Activated CD8-positive, alpha-beta T cell treated with anti-CD3 and anti-CD28 coated beads for 36 hours (primary cell): ENCODE measurements at places on chromosomes 4 and X. TPM values are rescaled to one million over a fixed set of nuclear protein-coding genes. Genes with fewer than 3 reads are reported as not detected.

DNA sequence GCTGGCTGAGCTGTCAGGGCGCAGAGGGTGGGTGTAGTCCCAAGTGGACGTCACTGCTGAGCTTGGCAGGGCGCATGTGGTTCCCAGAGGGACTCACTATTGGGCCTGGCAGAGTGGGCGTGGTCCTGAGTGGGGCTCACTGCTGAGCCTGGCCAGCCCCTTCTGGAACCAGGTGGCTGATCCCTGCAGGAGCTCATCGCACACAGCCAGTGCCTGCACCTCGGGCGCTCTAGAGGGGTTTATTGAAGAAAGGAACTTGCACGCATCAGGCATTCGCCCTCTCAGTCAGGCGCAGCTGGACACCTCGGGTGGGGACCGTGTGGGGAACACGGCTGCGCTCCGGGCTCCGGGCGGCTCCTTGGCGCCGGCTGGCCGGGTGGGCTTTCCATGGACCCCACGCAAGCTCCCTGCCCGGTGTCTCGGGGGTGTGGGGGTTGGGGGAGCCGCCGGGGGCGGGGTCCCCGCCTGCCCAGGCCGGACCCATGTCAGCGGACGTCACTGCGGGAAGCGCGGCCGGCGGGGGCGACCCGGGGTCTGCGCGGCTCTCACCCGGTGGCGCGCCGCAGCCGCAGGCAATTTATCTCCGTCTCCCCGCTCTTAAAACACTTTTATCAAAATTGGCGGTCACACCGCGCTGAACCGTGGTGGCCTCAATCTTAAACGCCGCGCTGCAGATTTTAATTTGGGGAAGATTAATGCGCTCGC is 65.4 kb upstream of the NKX1-1 start:
- H3K27ac ChIP-seq: no peak overlapping the region
- no peaks in the 10 kb centered on the region for H3K4me1 ChIP-seq
- H3K4me3 ChIP-seq: no peak overlapping the region
- H3K36me3 ChIP-seq: no peaks in the 10 kb centered on the region
- H3K27me3 ChIP-seq: peaks cover 9% of the 10 kb centered on the region

DNA sequence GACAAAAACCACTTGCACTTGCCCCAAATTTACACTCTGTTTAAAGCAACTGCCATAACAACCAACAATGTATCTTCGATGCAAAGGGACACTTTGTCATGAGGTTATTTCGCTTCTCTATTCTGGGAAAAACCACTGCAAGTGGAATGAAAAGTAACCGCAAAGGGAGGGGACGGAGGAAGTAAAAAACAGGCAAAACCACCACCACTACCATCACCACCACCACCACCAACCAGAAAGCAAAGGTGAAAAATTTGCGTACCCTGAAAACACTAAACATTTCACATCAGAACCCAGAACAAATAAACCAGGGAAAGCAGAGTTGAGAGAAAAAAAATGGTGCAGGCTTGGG is 1.2 kb upstream of the N4BP2 start:
- H3K27me3 ChIP-seq: peaks cover 6% of the 10 kb centered on the region
- peaks cover 5% of the 10 kb centered on the region for H3K36me3 ChIP-seq
- DNase-seq: peak; percentile 82
- H3K4me1 ChIP-seq: peaks cover 32% of the 10 kb centered on the region

- no peaks in the 10 kb centered on the region for H3K36me3 ChIP-seq
- no peaks in the 10 kb centered on the region for H3K4me1 ChIP-seq
- no peaks in the 10 kb centered on the region for H3K27me3 ChIP-seq
- DNase-seq: no peak
Measured at GRCh38 chr4:137523329-137523728, 9.0 kb downstream of the PCDH18 start.

GRCh38 chr4:114012749-114013148 is 33.3 kb upstream of the ARSJ start:
- no peak overlapping the region for H3K4me3 ChIP-seq
- no peak for DNase-seq
- H3K36me3 ChIP-seq: no peaks in the 10 kb centered on the region
- H3K27me3 ChIP-seq: peaks cover 1% of the 10 kb centered on the region

GRCh38 chrX:27619459-27619858 is 29.3 kb downstream of the DCAF8L2 start:
- H3K36me3 ChIP-seq: no peaks in the 10 kb centered on the region
- no peaks in the 10 kb centered on the region for H3K27me3 ChIP-seq

DNA sequence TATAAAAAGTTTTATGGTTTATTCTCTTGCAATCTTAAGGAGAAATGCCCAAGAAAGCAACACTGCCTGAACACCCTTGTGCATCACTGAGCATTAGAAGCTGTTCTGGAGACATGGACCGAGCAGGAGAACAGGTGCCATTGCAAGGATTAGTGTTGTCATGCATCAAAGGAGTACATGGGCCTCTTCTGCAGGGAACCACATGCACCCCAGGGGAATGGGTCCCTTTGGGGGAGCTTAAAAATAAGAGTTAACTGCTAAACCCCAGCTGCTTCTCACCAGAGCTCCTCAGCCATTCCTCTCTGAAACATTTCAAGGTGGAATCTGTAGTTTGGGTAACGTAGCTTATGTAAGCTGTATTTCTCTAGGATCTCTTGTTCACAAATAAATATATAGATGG is 353.0 kb upstream of the SLC7A11 start:
- H3K36me3 ChIP-seq: no peaks in the 10 kb centered on the region
- no peaks in the 10 kb centered on the region for H3K4me1 ChIP-seq
- H3K27ac ChIP-seq: no peak overlapping the region
- H3K4me3 ChIP-seq: no peak overlapping the region

DNA sequence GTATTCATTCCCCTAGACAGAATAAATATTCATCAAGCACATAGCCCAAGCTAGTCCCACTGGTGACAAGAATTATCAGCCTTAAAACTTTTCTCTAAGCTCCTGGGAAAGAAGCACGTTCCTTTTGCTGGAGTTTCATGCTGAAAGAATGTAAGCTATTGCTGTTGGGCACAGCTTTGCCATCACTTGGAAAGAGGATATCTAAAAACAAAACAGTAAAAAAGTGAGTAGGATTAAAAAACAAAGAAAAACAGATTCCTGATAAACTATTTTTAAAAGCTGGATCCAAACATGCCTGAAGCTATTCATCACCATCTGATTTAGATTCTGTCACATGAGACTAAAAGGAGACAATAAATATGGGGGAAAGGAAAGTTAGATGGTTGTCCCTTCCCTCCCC is 176.8 kb downstream of the SCFD2 start:
- H3K27ac ChIP-seq: no peak overlapping the region
- H3K27me3 ChIP-seq: no peaks in the 10 kb centered on the region
- H3K36me3 ChIP-seq: peaks cover 6% of the 10 kb centered on the region
- no peaks in the 10 kb centered on the region for H3K4me1 ChIP-seq

GRCh38 chr4:89427782-89428181 is 120.2 kb upstream of the GPRIN3 start:
- no peaks in the 10 kb centered on the region for H3K27me3 ChIP-seq
- no peak for DNase-seq
- no peak overlapping the region for H3K27ac ChIP-seq
- H3K36me3 ChIP-seq: no peaks in the 10 kb centered on the region
- no peak overlapping the region for H3K4me3 ChIP-seq

- no peaks in the 10 kb centered on the region for H3K27me3 ChIP-seq
- H3K4me1 ChIP-seq: no peaks in the 10 kb centered on the region
- no peak overlapping the region for H3K27ac ChIP-seq
- no peak overlapping the region for H3K4me3 ChIP-seq
Measured at GRCh38 chrX:74383611-74384010, 37.7 kb upstream of the SLC16A2 start.

DNA sequence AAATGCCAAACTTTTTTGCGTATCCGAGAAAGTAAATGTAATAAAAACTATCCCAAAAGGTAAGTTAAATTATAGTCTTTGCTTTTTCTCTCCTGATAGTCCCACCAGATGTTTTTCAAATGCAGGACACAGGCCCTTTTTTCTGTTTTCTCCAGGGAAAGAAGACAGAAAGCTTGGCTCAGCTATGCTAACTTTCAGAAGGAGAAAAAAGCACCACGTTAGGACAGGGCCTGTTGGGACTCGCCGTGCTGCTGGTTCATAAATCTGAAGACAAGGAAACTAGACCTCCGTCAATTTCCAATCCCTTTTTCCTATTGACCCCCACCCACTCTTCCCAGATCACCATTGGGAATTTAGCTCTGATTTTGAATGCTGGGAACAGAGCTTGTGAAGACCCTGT is 220.9 kb upstream of the SFRP2 start:
- no peaks in the 10 kb centered on the region for H3K4me1 ChIP-seq
- no peaks in the 10 kb centered on the region for H3K36me3 ChIP-seq
- H3K27me3 ChIP-seq: no peaks in the 10 kb centered on the region
- no peak for DNase-seq
- H3K4me3 ChIP-seq: no peak overlapping the region
- H3K27ac ChIP-seq: no peak overlapping the region

- no peak for DNase-seq
- H3K4me3 ChIP-seq: no peak overlapping the region
- no peaks in the 10 kb centered on the region for H3K4me1 ChIP-seq
- no peak overlapping the region for H3K27ac ChIP-seq
Measured at GRCh38 chr4:154722262-154722661, 21.5 kb upstream of the LRAT start.

DNA sequence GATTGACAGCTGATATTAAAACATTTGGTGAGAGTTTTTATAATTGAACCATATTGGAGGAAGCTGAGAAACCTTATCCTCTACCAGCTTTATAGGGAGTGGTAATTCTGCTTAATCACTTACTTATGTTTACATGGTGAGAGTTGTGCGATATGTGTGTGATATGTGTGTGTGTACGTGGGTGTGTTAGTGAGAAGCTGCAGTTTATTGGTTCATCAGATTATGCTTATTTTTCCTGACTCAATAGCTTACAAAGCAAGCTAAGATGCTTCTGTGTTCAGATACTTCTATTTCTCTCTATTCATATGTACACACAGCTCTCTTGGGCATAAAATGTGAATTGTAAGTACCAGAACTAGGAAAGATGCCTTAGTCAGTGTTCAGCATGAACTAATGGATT is 343.7 kb downstream of the GRIA2 start:
- no peak for DNase-seq
- H3K36me3 ChIP-seq: no peaks in the 10 kb centered on the region
- no peaks in the 10 kb centered on the region for H3K27me3 ChIP-seq
- no peak overlapping the region for H3K27ac ChIP-seq
- no peaks in the 10 kb centered on the region for H3K4me1 ChIP-seq
- H3K4me3 ChIP-seq: no peak overlapping the region

- no peak for DNase-seq
- no peak overlapping the region for H3K4me3 ChIP-seq
- no peak overlapping the region for H3K27ac ChIP-seq
- H3K36me3 ChIP-seq: no peaks in the 10 kb centered on the region
- no peaks in the 10 kb centered on the region for H3K27me3 ChIP-seq
Measured at GRCh38 chr4:176718881-176719280, 73.8 kb downstream of the VEGFC start.

DNA sequence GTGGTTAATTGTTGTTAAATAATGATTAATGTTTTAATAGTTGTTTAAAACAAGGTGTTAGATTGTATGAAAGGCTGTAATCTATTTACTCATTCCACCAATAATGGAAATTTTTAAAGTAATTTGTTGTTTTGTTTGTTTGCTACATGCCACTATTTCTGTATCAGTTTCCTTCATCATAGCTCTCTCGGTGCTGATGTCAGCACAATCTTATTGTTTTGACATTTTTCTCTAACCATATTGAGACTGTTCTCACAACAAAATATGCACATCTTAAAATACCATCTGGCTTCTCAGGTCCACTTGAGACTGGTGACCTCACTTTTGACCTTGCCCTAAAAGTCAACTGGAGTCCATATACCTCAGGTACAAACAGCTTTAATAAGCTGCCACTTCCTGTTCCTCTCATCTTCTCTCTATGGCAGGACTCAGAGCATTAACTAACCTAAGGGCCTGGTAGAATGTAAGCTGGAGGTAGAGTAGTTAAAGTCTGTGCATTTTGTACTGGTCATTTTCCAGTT is 1.0 kb upstream of the GUCY1B1 start:
- peaks cover 25% of the 10 kb centered on the region for H3K27me3 ChIP-seq
- H3K4me3 ChIP-seq: no peak overlapping the region
- DNase-seq: no peak
- H3K4me1 ChIP-seq: peaks cover 2% of the 10 kb centered on the region

- H3K27ac ChIP-seq: no peak overlapping the region
- H3K27me3 ChIP-seq: no peaks in the 10 kb centered on the region
- no peak for DNase-seq
- no peak overlapping the region for H3K4me3 ChIP-seq
Measured at GRCh38 chr4:87316961-87317360, 5.7 kb downstream of the HSD17B13 start.

DNA sequence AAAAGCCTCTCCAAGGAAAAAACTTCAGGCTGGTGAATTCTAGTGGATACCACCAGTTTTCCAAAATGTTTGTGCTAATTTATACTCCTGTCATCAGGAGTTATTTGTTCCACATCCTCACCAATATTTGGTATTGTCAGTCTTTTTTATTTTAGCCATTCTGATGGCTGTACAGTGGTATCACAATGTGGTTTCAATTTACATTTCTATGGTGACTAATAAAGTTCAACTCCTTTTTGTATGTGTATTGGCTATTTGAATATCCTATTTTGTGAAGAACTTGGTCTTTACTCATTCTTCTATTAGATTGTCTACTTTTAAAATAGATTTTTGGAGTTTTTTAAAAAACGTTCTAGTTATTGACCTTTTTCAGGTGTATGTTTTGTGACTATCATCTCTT is 33.0 kb upstream of the FRAS1 start:
- no peaks in the 10 kb centered on the region for H3K36me3 ChIP-seq
- H3K27me3 ChIP-seq: no peaks in the 10 kb centered on the region
- DNase-seq: no peak
- H3K4me1 ChIP-seq: no peaks in the 10 kb centered on the region
- no peak overlapping the region for H3K27ac ChIP-seq

- H3K27ac ChIP-seq: no peak overlapping the region
- H3K4me1 ChIP-seq: no peaks in the 10 kb centered on the region
- H3K4me3 ChIP-seq: no peak overlapping the region
- DNase-seq: no peak
- H3K27me3 ChIP-seq: peaks cover 3% of the 10 kb centered on the region
Measured at GRCh38 chr4:123924536-123924935, 527.9 kb downstream of the SPRY1 start.

DNA sequence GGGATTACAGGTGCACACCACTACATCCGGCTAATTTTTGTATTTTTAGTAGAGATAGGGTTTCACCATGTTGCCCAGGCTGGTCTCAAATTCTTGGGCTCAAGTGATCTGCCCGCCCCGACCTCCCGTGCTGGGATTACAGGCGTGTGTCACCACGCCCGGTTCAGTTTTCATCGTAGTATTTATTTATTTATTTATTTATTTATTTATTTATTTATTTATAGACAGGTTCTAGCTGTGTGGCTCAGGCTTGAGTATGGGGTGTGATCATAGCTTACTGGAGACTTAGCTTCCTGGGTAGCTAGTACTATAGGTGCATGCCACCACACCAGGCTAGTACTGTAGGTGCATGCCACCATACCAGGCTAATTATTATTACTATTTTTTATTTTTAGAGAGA is 64.1 kb upstream of the STOX2 start:
- H3K36me3 ChIP-seq: no peaks in the 10 kb centered on the region
- no peaks in the 10 kb centered on the region for H3K4me1 ChIP-seq
- peaks cover 4% of the 10 kb centered on the region for H3K27me3 ChIP-seq

GRCh38 chrX:130109429-130110378 is 593 bp downstream of the ELF4 start:
- peak; percentile 37 for DNase-seq
- peaks cover 37% of the 10 kb centered on the region for H3K4me1 ChIP-seq
- H3K36me3 ChIP-seq: peaks cover 3% of the 10 kb centered on the region
- peak overlapping the region; percentile 90 for H3K4me3 ChIP-seq
- H3K27ac ChIP-seq: peak overlapping the region; percentile 95

IL21 gene
- total RNA-seq: 0.52 TPM

SORCS2 gene
- 0.05 TPM for total RNA-seq

GLUD2 gene
- total RNA-seq: 0.56 TPM

DMP1 gene
- not detected for total RNA-seq

HSFX1 gene
- total RNA-seq: 0.61 TPM

CASP3 gene
- total RNA-seq: 100 TPM

TAF7L gene
- not detected for total RNA-seq

TMEM156 gene
- 12.0 TPM for total RNA-seq

NAT8L gene
- total RNA-seq: 1.0 TPM

RGN gene
- total RNA-seq: not detected

TRIM61 gene
- total RNA-seq: 1.1 TPM
